Stimulated activated CD8-positive, alpha-beta memory T cell treated with anti-CD3 and anti-CD28 coated beads, Interleukin-15, amount 100 ng/mL, for 24 hours (primary cell): ENCODE measurements at places on chromosomes 1 and 21.

DNA sequence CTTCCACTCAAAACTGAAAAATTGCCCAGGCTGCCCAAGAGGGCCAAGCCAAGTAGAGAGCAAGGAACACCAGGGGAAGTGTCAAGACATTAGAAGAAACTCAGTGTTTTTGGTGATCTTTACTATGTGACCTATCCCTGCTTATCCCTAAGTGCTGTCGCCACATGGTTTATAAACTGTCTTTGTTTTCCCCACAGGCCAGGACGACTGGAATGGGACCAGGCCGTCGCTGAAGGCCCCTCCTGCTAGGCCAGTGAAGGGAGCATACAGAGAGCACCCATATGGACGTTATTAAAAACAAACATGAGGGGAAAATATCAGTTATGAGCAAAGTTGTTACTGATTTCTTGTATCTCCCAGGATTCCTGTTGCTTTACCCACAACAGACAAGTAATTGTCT is 28.7 kb downstream of the KHDRBS1 start:
- no peak for DNase-seq

GRCh38 chr1:155322953-155323728 is 2.4 kb downstream of the RUSC1 start:
- peak; percentile 90 for DNase-seq

- no peak for DNase-seq
These were observed 32.0 kb downstream of the SLC16A1 start for GRCh38 chr1:112923959-112924349.

DNA sequence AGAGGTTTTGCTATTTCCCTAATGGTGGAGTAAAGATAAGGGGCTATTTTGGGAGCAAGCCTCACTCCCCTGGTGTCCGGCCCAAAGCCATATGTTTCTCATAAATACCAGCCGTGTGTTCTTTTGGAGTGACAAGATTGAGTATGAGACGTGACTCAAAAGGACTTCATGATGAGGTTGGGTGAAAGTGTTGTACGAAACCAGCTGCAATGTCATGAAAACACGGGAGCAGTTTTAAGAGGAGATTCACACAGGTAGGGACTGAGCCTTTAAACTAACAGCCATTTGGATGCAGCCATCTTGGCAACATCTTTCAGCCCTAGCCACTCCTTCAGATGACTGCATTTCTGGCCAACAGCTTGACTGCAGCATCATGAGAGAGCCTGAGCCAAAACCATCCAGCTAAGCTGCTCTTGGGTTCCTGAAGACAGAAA is 532.3 kb upstream of the USP24 start:
- DNase-seq, result no peak

DNA sequence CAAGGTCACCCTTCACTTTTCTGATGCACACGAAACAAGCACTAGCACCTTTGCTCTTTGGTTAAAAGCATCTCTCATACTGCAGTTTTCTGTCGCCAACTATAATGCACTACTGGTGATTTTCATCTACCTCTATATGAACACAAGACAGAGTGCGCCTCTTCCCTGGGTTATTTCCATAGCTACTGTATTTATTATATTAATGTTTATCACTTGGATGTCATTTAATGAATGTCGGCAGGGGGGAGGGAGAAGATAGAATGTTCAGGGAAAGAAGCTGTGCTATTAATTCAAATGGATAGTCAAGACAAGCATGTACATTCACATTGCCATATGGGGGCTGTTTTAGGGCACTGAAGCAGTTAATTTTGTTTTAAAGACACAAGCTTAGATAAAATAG is 174.1 kb upstream of the SAMSN1 start:
- no peak for DNase-seq

GRCh38 chr1:143698016-143698415 is 273.8 kb downstream of the FAM72C start:
- peak; percentile 12 for DNase-seq

DNA sequence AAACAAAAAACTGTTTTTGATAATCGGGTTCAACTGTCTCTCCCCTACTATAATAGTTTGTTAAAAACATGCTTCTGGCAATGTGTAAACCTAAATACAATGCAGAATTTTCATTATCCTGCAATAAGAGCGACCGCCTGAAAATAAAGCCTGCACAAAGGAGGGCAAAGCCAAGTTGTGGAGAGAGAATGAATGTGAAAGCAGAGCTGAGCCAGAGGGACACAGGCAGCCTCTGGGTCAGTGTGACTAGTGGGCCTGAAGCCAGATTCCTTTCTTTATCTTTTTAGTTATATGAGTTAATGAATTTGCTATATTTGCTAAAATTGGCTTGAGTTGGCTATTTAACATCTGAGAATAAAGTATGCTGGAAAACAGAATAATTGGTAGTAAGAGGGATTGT is 615.2 kb downstream of the PLA2G4A start:
- DNase-seq, result no peak

DNA sequence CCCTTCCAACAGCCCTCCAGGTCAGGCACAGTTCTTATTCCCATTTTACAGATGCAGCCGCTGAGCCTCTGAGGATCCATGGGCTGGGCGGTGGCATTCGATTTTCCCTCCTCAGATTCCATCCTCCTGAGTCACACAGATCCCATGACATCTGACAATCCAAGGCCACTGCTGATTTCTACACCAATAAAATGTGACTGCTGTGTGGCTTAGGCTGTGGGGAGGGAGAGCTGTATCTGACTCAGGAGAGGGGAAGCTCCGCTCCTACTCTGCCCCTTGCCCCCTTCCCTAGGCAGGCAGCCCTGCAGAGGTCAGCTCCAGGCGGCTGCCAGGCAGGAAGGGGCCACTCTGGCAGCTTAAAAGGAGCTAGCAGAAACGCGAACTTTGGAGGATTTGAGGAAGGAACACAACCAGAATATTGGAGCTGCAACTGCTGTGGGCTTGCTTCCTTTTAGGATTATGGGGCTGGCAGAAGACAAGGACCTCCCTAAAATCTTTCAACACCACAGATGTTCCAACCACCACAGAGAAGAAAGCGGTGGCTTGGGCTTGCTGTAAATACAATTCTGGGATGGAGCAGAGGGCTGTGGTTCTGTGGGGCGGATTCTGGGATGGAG is 50.0 kb downstream of the MRPL37 start:
- no peak for DNase-seq

DNA sequence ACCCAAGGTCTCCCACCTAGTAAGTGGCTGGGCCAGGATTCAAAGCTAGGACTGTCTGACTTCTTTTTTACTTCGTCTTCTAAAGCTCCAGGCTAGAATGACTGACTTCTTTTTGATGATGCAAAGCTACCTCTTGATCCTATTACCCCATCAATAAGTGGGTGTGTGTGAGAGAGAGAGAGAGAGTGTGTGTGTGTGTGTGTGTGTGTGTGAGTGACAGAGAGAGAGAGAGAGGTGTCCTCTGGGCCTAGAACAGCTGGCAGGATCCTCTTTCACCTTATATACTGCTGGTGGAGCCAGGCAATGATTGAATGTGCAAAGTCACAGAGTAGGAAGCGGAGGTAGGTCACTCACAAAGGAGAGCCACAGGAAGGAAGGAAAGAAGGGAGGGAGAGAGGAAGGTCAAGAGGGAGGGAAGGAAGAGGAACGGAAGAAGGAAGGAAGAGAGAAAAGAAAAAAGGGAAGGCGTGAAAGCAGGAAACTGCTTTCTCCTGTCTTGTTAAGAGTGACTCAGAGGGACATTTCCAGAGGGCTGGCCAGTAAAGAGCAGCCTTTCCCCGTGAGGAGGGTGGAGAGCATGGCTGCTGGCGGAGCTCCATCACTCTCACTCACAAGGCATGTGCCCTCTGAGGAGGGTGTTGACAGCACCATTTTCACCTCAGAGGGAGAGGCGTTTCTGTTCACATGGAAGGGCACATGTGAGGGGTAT is 68.9 kb downstream of the CDC7 start:
- no peak for DNase-seq
